Ascending aorta (tissue), 2 donors: ENCODE measurements at places on chromosomes 11 and 22.

DNA sequence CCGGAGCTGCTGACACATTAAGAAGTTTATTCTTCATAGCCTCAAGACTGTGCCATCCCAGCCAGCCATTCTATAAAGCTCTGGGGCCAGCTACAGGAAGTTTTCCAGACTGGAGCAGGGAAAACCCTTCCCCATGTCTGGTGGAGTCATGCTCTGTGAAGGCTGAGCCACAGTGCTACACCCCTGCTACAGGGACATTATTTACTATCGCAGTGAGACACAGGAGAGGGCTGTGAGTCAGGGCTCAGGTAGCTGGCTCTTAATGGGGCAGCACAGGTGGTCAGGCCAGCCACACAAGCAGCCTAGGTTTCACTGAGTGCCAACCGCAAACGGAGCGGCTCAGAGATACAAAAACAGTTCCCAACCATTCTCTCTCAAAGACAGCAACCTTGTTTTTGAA lies 12.1 kb downstream of the HPS4 start:
- no peak overlapping the region for H3K27ac ChIP-seq
- H3K4me3 ChIP-seq = no peak overlapping the region
- no peak for DNase-seq
- H3K27me3 ChIP-seq = no peaks in the 10 kb centered on the region

GRCh38 chr11:110065189-110065588 lies 28.0 kb upstream of the ZC3H12C start:
- no peak for DNase-seq
- H3K4me1 ChIP-seq = no peaks in the 10 kb centered on the region
- no peak overlapping the region for H3K27ac ChIP-seq
- no peaks in the 10 kb centered on the region for H3K36me3 ChIP-seq
- no peaks in the 10 kb centered on the region for H3K27me3 ChIP-seq
- no peak overlapping the region for H3K4me3 ChIP-seq

DNA sequence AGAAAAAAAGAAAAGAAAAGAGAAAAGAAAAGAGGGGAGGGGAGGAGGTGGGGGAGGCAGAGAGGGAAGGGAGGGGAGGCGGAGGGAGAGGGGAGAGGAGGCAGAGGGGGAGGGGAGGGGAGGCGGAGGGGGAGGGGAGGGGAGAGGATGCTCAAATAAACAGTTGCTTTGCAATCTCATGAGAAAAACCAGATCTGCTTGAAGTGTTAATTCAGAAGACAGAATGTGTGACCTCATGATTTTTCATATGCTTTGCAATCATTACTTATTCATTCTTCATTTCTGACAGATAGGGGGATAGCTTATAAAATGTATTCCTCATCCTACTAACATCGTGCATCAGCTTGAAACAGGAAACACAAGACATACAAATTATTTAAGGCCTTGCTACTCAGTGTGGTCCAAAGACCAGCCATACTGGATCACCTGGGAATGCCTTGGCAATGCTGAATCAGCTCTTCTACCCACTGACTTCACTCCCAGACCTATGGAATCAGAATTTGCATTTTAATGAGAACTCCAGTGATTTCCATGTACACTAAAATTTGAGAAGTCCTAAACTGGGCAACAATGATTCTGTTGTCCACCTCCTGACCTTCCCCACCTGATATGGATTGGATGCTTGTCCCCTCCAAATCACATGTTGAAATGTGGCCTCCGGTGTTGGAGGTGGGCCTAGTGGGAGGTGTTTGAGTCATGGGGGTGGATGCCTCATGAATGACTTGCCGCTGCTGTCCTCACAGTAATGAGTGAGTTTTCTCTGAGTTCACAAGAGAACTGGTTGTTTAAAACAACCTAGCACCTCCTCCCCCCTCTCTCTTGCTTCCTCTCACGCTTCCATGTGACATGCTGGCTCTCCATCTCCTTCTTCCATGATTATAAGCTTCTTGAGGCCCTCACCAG lies 69.2 kb downstream of the CCDC34 start:
- no peaks in the 10 kb centered on the region for H3K4me1 ChIP-seq
- H3K27me3 ChIP-seq = no peaks in the 10 kb centered on the region
- H3K4me3 ChIP-seq = no peak overlapping the region
- no peaks in the 10 kb centered on the region for H3K36me3 ChIP-seq
- no peak overlapping the region for H3K27ac ChIP-seq

- H3K27ac ChIP-seq = no peak overlapping the region
- no peaks in the 10 kb centered on the region for H3K4me1 ChIP-seq
- no peak for DNase-seq
- no peaks in the 10 kb centered on the region for H3K27me3 ChIP-seq
These were observed 315.1 kb downstream of the SOX6 start for GRCh38 chr11:16041207-16041606.

GRCh38 chr11:11706028-11706427 lies 84.2 kb upstream of the GALNT18 start:
- no peak overlapping the region for H3K27ac ChIP-seq
- no peaks in the 10 kb centered on the region for H3K4me1 ChIP-seq
- H3K36me3 ChIP-seq = no peaks in the 10 kb centered on the region
- DNase-seq = no peak
- H3K4me3 ChIP-seq = no peak overlapping the region
- H3K27me3 ChIP-seq = no peaks in the 10 kb centered on the region

GRCh38 chr11:70448983-70449567 lies 50.7 kb downstream of the CTTN start:
- H3K36me3 ChIP-seq = no peaks in the 10 kb centered on the region
- no peak for DNase-seq
- H3K27me3 ChIP-seq = no peaks in the 10 kb centered on the region
- H3K4me3 ChIP-seq = no peak overlapping the region

GRCh38 chr11:78400702-78401101 lies 16.9 kb downstream of the GAB2 start:
- H3K27me3 ChIP-seq = no peaks in the 10 kb centered on the region
- no peak for DNase-seq
- H3K4me1 ChIP-seq = peaks cover 3% of the 10 kb centered on the region
- H3K27ac ChIP-seq = no peak overlapping the region
- no peaks in the 10 kb centered on the region for H3K36me3 ChIP-seq
- H3K4me3 ChIP-seq = no peak overlapping the region
